Right ventricle myocardium inferior (tissue), 1 donor: ENCODE measurements at places on chromosomes 3 and 15. TPM values are rescaled to one million over a fixed set of nuclear protein-coding genes. Genes with fewer than 3 reads are reported as not detected.
A peak's percentile ranks its signal among the peaks of the same experiment; 100 is the strongest.

DNA sequence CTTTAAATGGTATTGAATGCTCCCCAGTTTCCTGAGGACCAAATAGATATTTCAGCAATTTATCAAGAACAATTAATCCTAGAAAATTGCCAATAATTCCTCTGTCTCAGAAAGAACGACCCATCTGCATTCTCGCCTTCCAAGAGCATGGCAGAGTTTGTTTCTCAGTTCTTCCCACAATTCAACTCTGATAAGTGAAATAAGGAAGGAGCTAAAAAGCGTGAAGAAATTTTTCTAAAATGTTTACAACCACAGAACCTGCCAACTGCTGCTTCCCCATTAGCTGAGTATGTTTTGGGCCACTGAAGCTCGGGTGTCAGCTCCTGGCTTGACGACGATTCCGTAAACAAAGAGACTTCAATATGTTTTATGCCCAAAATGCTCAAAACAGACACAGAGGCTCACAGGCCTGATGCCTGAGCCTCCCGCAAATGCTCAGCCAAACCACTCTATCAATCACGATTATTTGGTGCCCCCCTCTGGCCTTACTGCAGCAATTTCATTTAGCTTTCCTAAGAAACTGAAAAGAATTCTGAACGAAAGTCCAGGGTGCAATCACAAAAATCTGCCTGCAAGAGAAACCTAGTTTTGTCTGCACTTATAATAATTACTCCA lies 259.2 kb upstream of the CCDC54 start:
- DNase-seq = no peak

DNA sequence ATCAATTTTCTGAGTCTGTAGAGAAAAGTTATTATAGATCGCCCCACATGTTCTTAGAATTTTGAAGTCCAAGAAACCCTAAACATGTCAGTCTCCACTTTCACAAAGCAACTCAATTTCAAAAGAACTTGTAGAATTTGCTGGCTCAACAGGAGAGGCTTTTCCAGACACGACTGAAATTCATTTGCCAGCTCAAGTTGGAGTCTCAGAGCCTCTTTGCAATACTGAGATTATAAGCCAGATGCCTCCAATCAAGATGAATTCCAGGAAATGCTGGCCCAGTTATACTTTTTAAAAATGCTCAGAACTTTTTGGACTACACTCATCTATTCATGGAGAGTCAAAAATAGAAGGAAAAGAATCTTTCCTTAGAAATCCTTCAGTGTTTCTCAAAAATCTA lies 56.9 kb upstream of the NLGN1 start:
- no peak for DNase-seq

Gene C3orf33
- 6.6 TPM for total RNA-seq

DNA sequence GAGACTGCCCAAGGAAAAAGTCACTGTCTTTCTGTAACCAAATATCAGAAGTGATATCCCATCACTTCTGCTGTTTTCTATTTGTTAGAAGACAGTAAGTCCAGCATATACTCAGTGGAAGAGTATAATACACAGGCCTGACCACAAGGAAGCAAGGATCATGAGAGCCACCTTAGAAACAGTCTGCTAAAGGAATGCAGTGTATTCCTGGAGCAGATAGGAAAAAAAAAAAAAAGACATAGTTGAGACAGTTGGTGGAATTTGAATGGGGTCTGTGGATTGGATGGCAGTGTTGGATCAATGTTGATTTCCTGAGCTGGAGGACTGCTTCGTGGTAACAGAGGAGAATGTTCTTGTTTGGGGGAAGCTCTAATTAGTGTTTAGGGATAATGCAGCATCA lies 26.5 kb upstream of the FBXL2 start:
- no peak for DNase-seq

GRCh38 chr15:85667491-85668424 lies 127.0 kb downstream of the KLHL25 start:
- no peak for DNase-seq

- DNase-seq = no peak
Observed at GRCh38 chr15:35062738-35063099, 22.4 kb downstream of the NANOGP8 start.

GRCh38 chr15:45572617-45573016 lies 14.6 kb upstream of the BLOC1S6 start:
- no peak for DNase-seq

GRCh38 chr3:5929027-5929426 lies 741.5 kb downstream of the EDEM1 start:
- no peak for DNase-seq

DNA sequence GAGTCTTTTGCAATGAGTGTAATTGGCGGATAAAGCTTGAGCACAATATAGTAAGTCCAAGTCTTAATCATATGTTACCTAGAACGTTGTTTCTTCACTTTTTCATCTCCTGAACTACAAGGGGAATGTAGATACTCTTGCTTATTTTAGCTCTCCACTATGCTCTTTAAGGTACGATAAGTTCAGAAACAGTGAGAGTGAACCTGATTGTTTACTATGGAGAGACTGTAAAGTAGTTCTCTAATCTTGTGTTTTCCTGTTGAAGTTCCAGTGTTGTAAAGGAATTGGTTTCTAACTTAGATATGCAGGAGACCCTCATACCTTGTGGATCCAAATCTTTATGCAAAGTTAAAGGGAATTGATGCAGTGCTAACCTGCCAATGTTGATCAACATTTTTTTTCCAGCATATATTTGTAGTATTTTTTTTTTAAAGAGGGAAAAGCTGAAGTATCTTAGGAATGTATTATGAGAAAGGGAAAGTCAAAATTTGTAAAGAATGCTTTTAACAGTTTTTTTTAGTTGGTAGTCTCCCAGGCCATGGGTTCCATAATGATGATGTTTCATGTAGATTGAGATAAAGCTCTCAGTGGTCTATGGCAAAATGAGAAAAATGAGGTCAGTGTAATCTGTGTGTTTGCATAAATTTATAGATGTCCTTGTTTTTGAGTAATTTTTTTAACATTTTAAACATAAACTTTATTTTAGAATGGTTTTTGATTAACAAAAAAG lies 14.9 kb downstream of the ATP11B start:
- DNase-seq = no peak

Gene AMT
- total RNA-seq = 20.5 TPM

Gene PLA2G4D
- not detected for total RNA-seq

GRCh38 chr3:27526614-27527315 lies 42.6 kb upstream of the SLC4A7 start:
- no peak for DNase-seq

DNA sequence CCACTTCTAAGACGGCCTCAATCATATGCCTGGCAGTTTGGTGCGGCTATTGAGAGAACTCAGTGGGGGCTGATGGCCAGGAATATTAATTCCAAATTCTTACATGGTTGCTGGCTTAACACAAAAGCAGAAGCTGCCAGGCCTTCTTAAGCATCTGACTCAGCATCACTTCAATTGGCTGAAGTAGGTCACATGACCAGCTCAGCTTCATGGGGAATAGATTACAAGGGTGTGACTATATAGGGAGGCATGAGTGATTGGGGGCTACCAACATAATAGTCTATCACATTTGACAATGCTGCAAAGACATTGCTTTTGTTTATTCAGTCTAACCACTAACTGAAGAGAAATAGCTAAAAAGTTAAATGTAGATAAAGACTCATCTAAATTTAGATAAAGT lies 101.6 kb upstream of the ANKRD28 start:
- no peak for DNase-seq

GRCh38 chr15:89958107-89958805 lies 42.9 kb upstream of the ZNF710 start:
- no peak for DNase-seq

DNA sequence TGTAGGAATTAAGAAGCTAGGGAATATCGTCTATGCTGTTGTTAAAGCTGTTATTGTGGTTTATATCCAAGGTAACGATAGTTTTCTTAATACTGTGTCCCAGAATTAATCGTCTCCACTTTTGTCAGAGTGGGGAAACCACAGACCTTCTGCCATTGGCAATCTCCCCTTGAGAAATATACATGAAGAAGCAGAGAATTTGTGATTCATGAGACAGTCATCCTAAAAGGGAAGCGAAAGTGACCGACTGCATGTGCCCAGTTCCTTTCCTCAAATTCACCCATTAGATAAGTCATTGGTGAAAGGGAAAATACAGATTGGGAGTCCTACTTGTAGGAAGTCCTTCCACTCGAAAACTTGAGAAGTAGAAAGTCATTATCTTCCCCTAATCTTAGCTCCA lies 26.6 kb downstream of the DIPK2A start:
- DNase-seq = no peak

- DNase-seq = no peak
Observed at GRCh38 chr3:46482632-46483350, 15.0 kb upstream of the RTP3 start.

GRCh38 chr3:48661501-48662144 lies 1.1 kb downstream of the CELSR3 start:
- peak; percentile 83 for DNase-seq

Gene PLA1A
- total RNA-seq = 2.0 TPM

Gene ASB14
- 9.0 TPM for total RNA-seq
